ENCODE measurements at places on chromosomes 3 and 15.

GRCh38 chr3:16249336-16249735, 15.4 kb downstream of the DPH3 start:
- DNase-seq = no peak

GRCh38 chr3:12345141-12345561, 56.3 kb downstream of the PPARG start:
- no peak for DNase-seq

DNA sequence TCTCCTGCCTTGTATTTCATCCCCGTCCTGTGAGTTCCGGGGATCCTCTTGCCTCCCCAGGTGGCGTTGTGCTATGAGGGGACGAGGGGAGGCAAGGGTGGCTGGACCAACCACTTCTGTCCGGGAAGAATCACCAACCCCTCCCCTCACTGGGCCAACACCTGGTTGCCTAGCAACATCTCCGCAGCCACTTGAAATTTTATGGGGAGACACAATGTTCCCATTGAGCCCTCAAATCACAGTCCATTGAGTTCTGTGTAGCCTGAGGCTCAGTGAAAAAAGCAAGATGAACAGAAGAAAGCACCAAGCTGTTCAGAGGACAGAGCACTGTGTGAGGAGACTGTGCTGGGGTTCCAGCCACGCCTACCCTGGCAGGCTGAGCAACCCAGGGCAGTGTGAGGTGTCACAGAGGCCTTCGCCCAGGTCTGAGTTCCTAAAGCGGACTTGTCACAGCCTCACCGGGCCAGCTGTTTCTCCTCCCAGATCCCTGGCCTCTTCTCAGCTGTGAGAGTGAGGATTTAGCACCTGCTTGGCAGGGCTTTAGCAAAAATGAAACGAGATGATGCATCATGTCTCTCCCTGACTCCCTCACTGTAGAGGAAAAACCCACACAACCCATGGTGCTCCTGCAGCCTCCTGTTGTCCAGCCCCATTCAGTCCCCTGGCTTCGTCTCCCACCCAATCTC, 76.8 kb downstream of the ATP2B2 start:
- no peak for DNase-seq

DNA sequence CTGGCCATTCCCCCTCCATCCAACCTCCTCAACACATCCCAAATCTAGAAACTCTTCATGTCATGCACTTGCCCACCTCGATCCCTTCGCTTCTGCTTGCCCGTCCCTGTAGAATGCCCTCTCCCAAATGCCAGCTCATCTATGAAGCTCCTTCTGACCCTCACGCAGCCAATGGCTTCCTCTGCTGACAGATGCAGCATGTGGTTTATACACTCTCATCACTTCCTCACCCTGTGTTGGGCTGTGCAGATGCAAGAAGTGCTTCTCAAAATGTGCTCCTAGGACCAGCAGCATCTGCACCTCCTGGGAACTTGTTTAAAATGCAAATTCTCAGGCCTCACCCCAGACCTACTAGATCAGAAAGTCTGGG, 51.7 kb downstream of the SEMA5B start:
- DNase-seq = no peak

- DNase-seq = no peak
These were observed 42.9 kb downstream of the MYO1E start for GRCh38 chr15:59329570-59330350.

DNA sequence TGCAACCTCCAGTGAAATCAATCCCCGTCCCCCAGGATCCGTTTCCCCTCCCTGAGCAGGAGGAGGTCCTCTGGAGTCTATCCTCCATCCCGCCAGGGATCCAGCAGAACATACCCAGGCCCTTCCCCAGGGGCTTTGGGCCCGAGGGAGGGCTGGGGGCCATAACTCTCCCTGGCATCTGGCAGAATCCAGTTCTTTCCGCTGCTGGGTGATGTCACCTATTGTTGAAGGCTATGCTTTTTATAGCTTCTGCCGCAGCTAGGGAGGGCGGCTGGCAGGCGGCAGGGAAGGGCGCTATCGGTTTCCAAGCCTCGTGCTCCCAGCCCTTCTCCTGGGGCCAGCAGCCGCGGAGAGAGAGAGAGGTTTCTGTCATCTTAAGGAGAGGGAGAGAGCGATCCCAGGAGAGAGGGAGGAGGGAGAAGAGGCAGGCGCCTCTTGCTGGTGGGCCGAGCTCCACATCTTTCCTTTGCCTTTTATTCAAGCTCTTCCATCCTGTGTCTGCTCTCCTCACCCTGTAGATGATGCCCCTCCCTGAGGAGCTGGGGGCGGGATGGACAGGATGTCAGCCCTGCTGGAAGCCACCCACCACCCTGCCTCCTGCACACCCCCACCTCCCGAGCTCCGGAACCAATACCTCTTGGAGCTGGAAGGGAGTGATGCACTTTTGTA, 120.1 kb downstream of the ANP32A start:
- DNase-seq = no peak

GRCh38 chr15:70023064-70023768, 74.5 kb downstream of the TLE3 start:
- peak; percentile 33 for DNase-seq

DNA sequence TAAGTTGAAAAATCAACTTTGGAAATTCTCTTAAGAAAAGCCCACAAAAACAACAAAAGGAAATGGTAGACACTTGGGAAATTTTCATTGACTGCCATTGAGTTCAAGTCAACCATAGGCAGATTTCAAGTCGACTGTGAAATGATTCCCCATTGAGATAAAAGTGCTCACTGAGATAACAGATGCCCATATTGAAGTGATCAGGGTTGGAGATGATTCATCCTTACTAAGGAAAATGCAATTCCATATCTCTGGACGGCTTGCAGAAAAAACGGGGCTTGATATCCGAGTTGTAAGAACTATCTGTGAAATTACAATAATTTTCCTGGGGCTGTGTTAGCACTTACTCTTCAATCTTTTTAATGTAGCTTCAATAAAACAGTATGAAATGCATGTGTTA, 373.1 kb upstream of the THRB start:
- no peak for DNase-seq

DNA sequence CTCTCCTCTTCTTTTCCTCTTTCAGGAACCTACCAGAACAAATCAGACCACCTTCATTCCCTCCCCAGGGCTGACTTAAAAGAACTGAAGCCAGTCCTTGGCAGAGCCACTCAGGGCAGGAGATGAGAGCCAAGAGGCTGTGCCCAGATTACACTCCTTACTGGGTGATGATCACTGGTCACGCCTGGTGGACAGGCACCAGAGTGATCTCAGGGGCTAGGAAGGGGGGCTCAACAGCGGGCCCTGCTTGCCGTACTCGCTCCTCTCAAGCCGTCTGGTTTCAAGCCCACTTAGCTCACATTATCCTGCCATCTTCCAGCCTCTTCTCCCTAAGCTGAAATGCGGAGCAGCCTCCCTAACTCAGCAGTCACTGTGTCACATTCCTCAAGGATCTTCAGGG, 1.7 kb upstream of the FAH start:
- DNase-seq = no peak

- DNase-seq = no peak
These were observed 103.0 kb downstream of the P3H2 start for GRCh38 chr3:190017521-190018288.
